ENCODE measurements at places on chromosomes 7 and 10.
A peak's percentile ranks its signal among the peaks of the same experiment; 100 is the strongest.

GRCh38 chr7:102873470-102874165 lies 39.2 kb upstream of the LRRC17 start:
- ATAC-seq = no peak

- no peak for ATAC-seq
Observed at GRCh38 chr10:86290933-86291615, 75.5 kb downstream of the GRID1 start.

GRCh38 chr7:146486519-146486918 lies 369.9 kb downstream of the CNTNAP2 start:
- no peak for ATAC-seq

- ATAC-seq = no peak
Observed at GRCh38 chr10:78414380-78414779, 380.7 kb downstream of the RPS24 start.

DNA sequence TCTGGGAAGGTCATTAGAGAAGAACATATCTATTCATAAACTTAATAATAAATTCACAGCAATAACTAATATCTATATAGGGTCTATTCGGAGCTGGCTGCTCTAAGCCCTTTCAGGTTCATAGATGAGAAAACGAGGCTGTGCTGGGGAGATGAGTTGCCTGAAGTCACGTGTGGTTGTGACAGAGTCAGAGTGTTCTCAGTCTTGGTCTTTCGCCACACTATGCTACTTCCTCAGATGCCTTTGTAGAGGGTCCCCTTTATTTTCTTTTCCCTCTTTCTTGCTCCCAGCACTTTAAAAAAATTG lies 43.7 kb upstream of the FAM180A start:
- no peak for ATAC-seq

GRCh38 chr7:31335884-31336201 lies 4.7 kb downstream of the NEUROD6 start:
- no peak for ATAC-seq

DNA sequence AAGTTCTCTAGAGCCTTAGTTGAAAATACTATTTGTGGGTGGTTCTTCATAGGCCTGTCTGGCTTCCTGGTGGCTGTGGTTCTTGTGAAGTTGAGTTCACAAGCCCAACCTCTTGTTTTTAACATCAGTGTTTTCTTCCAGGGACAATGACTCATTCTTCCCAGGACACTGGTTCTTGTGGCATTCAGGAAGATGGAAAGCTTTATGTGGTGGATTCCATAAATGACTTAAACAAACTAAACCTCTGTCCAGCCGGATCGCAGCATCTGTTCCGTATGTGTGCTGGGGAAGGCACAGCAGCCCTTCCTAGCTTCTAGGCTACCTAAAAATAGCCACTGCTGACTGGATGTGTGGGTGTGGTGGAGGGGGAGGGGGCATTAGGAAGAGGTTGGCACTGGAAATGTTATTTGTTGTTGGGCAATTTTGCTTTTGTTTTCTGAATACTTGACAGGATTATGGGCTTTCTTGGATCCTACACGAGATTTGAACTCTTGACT lies 3.9 kb downstream of the LSMEM1 start:
- no peak for ATAC-seq

GRCh38 chr7:81533931-81534330 lies 235.9 kb downstream of the HGF start:
- no peak for ATAC-seq

DNA sequence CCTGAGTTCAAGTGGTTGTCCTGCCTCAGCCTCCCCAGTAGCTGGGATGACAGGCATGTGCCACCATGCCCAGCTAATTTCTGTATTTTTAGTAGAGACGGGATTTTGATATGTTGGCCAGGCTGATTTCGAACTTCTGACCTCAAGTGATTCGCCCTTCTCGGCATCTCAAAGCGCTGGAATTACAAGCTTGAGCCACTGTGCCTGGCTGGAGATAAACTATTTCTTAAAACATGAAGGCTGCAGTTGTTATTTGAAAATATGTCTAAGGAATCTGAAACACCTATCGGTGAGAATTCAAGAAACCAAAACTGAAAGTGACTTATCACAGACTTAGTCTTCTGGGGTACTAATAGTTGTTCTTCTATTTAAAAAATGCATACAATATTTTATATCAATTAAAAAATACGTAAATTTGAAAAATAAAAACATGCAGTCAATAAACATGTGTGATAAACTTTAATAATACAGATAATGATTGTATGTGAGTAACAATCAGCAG lies 176.9 kb upstream of the PRSS58 start:
- no peak for ATAC-seq

DNA sequence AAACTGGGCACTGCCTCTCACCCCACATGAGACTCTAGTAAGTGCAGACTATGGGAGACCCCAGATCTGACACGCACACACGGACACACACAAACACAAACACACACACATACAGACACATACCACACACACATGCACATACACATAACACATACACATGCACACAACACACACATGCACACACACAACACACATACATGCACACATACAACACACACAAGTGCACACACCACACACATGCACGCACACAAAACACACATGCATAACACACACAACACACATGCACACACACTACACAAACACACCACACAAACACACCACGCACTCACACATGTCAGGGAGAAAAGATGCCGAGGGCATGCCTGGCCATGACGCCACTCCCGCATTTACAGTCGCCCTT lies 205.5 kb downstream of the TYW1B start:
- ATAC-seq = no peak

DNA sequence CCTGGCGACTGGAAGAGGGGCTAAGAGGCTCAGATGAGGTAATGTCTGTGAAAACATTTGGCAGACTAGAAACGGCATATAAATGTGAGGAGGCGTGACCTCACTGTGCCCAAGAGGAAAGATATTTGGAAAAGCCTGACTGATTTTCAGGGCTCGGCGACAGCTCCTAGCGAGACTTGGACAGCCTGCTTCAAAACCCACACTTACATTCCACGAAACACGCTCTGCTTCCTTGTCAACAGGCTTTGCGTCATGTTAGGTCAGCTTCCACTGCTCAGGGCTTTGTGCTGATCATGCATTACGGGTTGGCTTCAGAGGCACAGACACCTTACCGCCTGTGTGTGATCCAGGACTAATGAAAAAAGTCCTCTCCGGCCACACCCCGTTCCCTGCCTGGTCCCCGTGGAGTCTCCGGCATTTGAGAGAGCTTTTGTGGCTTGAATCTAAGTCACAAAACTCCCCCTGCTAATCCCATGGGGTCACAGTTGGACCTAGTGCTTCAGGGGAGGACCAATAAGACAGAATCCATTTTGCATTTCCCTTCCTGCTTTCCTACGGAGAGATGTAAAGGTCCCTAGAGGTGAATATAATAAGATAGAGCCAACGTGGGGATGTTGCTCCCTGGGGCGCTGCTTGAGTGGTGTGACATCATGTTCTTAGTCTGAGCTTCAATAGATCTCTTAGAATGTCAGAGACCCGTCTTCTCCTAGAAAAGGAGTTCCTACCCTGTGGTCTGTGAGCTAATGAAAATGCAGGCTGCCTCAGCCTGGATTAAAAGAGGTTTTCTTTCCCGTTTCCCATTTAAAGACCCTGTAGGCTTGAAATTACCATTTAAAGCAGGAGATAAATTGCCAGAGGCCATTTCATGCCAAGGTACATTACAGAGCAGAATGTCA lies 25.5 kb downstream of the FGFBP3 start:
- ATAC-seq = peak; percentile 80

All from esophagus mucosa (tissue), 1 donor.